ENCODE measurements at places on chromosomes 4 and X. TPM values are rescaled to one million over a fixed set of nuclear protein-coding genes. Genes with fewer than 3 reads are reported as not detected.

TMEM144 gene
- 4.0 TPM for total RNA-seq

NUDT10 gene
- total RNA-seq = not detected

- no peak overlapping the region for H3K4me3 ChIP-seq
- no peak for DNase-seq
- no peak overlapping the region for H3K27ac ChIP-seq
These were observed 29.6 kb downstream of the REST start for GRCh38 chr4:56937262-56937661.

- no peaks in the 10 kb centered on the region for H3K4me1 ChIP-seq
- no peak for DNase-seq
- H3K4me3 ChIP-seq = no peak overlapping the region
These were observed 382.9 kb upstream of the MAGEB18 start for GRCh38 chrX:25755194-25755593.

- no peaks in the 10 kb centered on the region for H3K36me3 ChIP-seq
- H3K27ac ChIP-seq = no peak overlapping the region
- DNase-seq = no peak
- no peak overlapping the region for H3K4me3 ChIP-seq
- no peaks in the 10 kb centered on the region for H3K27me3 ChIP-seq
These were observed 27.1 kb upstream of the MAPK10 start for GRCh38 chr4:86386817-86387415.

DNA sequence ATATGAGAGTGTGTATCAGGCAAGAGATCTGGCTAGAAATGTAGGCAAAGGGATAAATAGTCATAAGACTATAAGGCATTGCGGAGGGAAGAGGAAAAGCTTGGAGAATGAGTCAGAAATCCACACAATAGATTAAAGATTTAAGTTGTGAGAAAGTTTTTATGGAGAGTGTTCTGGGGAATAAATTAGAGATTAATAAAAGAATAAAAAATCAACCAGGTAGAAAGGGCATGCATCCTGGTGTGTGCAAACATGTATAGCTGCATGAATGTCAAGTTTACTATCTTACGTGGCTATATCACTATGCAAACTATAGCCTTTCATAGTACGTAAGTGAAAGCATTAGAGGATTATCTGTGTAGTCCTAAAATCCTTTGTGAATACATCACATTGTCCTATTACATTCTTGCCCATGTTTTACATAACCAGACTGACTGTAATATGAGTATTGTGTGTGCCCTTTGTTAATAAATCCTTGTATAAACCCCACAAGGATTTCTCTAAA is 36.9 kb downstream of the SNCA start:
- no peak overlapping the region for H3K27ac ChIP-seq
- no peaks in the 10 kb centered on the region for H3K27me3 ChIP-seq
- H3K4me1 ChIP-seq = no peaks in the 10 kb centered on the region
- H3K36me3 ChIP-seq = no peaks in the 10 kb centered on the region

DNA sequence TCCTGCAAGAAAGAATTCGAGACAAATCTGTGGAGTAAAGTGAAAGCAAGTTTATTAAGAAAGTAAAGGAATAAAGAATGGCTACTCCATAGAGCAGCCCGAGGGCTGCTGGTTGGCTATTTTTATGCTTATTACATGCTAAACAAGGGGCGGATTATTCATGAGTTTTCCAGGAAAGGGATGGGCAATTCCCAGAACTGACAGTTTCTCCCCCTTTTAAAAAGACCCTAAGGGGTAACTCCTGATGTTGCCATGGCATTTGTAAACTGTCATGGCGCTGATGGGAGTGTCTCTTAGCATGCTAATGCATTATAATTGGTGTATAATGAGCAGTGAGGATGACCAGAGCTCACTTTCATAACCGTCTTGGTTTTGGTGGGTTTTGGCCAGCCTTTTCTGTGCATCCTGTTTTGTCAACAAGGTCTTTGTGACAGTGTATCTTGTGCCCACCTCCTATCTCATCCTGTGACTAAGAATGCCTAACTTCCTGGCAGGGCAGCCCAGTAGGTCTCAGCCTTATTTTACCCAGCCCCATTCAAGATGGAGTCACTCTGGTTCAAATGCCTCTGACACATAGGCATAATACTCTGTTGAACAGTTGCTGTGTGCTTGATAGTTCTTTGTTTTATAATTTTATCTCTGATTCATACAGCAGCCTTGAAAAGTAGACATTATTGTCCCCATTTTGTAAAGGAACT is 25.8 kb downstream of the GAB1 start:
- no peak overlapping the region for H3K4me3 ChIP-seq
- DNase-seq = no peak
- H3K36me3 ChIP-seq = no peaks in the 10 kb centered on the region
- no peaks in the 10 kb centered on the region for H3K27me3 ChIP-seq

- H3K27ac ChIP-seq = no peak overlapping the region
- no peaks in the 10 kb centered on the region for H3K27me3 ChIP-seq
- DNase-seq = no peak
- H3K36me3 ChIP-seq = no peaks in the 10 kb centered on the region
- no peak overlapping the region for H3K4me3 ChIP-seq
These were observed 597.2 kb downstream of the INPP4B start for GRCh38 chr4:142248946-142249345.

DNA sequence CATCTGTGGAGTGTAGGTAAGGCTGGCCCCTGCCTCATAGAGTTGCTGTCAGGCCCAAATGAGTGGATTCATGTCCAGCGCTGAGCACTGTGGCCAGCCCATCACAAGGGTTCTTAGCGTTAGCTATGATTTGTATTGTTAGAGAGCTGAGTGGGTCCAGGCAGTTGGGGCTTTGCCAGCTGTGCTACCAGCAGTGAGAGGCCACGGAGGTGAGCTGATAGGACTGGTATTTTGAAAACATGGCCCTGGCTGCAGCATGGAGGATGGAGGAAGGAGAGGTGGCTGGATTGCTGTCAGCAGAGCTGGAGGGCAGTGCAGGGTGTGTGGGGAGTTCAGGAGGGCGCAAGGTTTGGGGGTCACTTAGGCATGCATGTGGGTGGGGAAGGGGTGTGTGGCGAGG is 69.8 kb downstream of the PSAPL1 start:
- H3K27ac ChIP-seq = no peak overlapping the region
- H3K27me3 ChIP-seq = no peaks in the 10 kb centered on the region
- no peaks in the 10 kb centered on the region for H3K4me1 ChIP-seq
- no peak overlapping the region for H3K4me3 ChIP-seq
- DNase-seq = no peak

- H3K36me3 ChIP-seq = no peaks in the 10 kb centered on the region
- H3K4me1 ChIP-seq = peaks cover 13% of the 10 kb centered on the region
- H3K4me3 ChIP-seq = no peak overlapping the region
- H3K27me3 ChIP-seq = no peaks in the 10 kb centered on the region
- peak overlapping the region; percentile 25 for H3K27ac ChIP-seq
- DNase-seq = no peak
These were observed 44.5 kb upstream of the IL21 start for GRCh38 chr4:122665161-122665929.

CACNA1F gene
- not detected for total RNA-seq

GRCh38 chr4:55609393-55609866 is 17.4 kb upstream of the PDCL2 start:
- no peak overlapping the region for H3K4me3 ChIP-seq
- no peaks in the 10 kb centered on the region for H3K27me3 ChIP-seq
- no peak for DNase-seq

DNA sequence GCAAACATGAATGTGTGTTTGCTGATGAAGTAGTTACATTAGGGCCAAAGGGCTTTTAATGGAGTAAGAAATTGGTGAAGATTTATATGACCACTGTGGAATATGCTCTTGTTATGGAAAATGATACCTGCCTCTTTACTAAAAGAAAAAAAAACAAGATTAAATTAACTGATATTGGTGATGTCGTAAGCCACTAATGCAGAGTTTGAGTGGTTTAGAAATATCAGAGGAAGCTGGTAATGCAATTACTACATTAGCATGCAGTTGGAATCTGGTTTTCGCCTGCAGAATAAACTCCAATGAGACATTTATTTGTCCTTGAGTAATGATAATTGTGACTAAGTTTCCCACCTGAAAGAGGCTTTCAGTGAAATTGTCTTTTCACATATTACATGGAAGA is 597.9 kb downstream of the GALNTL6 start:
- H3K27ac ChIP-seq = no peak overlapping the region
- H3K36me3 ChIP-seq = no peaks in the 10 kb centered on the region
- no peaks in the 10 kb centered on the region for H3K4me1 ChIP-seq

Data from ascending aorta (tissue), 2 donors.